ENCODE measurements at places on chromosomes 1 and 21. TPM values are rescaled to one million over a fixed set of nuclear protein-coding genes. Genes with fewer than 3 reads are reported as not detected.

DNA sequence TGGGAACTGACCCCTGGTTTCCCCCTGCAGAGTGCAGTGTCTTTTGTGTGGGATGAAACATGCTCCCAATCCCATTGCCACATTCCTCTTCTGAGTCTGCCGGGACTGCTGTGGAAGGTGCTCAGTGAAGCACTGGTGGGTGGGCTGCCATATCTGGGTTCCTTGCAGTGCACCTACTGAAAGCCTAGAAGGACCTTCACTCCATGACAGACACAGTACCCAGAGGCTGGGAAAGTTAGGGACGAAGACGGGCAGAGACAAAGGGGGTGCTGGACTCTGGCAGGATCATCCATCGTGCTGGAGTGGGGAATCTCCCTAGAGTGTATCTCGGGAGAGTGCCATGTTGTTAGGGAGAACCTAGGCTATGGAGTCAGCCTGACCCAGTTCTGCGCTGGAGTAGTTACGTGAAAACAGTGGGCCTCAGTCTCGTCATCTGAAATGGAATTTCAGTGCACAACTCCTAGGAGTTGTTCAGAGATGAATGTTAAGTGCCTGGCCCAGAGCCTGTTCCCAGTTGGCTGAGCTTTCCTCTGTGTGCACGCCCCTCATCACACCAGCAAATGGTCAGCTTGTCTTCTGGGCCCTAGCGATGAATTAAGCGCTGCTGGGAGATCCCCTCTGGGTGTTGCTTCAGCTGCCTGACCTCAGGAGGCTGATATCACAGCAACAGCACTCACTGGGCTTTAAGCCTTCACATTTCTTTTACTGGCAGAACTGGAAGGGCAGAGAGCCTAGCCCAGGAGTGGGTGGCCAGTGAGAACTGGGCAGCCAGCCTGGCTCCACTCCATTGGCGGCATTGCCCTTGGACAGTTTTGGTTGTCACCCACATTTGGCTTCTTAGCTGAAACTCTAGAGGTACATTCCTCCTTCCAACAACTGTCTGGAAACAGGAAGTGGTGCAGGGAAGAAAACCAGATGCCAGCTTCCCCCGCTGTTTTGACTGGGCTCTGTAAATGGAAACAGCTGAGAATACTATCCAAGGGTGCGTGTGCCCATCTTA, 479.8 kb upstream of the VAMP3 start:
- no peaks in the 10 kb centered on the region for H3K4me1 ChIP-seq
- no peaks in the 10 kb centered on the region for H3K36me3 ChIP-seq
- no peak for DNase-seq
- no peak overlapping the region for H3K27ac ChIP-seq
- H3K4me3 ChIP-seq, result no peak overlapping the region
- H3K27me3 ChIP-seq, result peaks cover 4% of the 10 kb centered on the region

- H3K36me3 ChIP-seq, result no peaks in the 10 kb centered on the region
- H3K4me1 ChIP-seq, result no peaks in the 10 kb centered on the region
- no peak overlapping the region for H3K4me3 ChIP-seq
- no peak overlapping the region for H3K27ac ChIP-seq
- H3K27me3 ChIP-seq, result peaks cover 8% of the 10 kb centered on the region
Observed at GRCh38 chr1:157274698-157275534, 136.7 kb upstream of the ETV3 start.

The LRRC38 gene
- not detected for total RNA-seq

The ATP1A4 gene
- total RNA-seq, result not detected

The AIRE gene
- total RNA-seq, result not detected

The TSTD1 gene
- 70.2 TPM for total RNA-seq

- H3K4me3 ChIP-seq, result no peak overlapping the region
- DNase-seq, result peak; percentile 13
- H3K27ac ChIP-seq, result no peak overlapping the region
- peaks cover 3% of the 10 kb centered on the region for H3K4me1 ChIP-seq
Observed at GRCh38 chr1:175471039-175471800, 272.2 kb downstream of the TNR start.

DNA sequence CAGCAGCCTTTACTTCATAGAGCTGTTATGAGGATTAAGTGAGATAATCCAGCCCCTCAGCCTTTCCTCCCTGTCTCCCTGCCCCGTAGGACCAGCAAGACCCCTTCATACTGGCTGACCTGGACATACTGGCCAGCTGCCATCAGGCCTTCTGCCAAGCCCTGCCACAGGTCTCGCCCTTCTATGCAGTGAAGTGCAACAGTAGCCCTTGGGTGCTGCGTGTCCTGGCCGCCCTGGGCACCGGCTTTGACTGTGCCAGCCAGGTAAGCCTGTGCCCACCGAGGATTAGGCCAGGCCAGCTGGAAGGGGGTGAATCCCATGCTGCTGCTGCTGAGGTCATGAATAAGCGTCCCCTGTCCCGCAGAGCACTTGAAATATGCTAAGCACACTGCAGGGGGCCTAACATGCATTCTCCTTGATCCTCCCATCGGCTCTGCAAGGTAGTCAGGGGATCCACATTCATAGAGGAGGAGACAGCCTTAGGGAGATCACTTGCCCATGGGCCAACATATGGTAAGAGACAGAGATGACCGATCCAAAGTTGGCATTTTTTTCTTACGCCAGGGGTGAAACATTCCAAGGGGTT, 73.3 kb upstream of the TINAGL1 start:
- no peak for DNase-seq
- no peaks in the 10 kb centered on the region for H3K36me3 ChIP-seq
- no peak overlapping the region for H3K4me3 ChIP-seq
- peaks cover 12% of the 10 kb centered on the region for H3K4me1 ChIP-seq
- H3K27me3 ChIP-seq, result peaks cover 7% of the 10 kb centered on the region

DNA sequence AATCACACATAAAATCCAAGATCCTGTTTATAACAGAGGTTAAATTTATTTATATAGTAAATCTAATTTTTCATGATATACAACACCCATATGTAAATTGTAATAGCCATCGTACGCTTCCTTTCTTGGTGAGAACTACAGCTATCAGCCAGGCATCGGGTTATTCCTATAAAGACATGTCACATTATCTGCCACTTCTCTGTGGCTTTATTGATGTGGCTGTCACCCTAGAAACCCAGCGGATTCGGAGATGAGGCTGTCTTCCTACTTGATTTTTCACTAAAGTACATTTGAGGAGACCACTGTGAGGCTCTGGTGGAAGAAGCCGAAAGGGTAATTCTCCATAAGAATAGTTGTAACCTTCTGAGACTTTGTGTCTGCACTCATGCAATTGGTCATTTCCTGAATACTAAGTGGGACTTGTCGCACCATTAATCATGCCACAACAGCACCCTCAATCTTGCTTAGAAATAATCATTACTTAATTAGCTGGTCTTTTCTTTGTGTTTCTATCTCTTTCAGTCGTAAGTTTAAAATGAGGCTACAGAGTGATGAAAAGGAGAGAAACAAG, 106.0 kb downstream of the NTNG1 start:
- no peaks in the 10 kb centered on the region for H3K4me1 ChIP-seq
- no peak overlapping the region for H3K4me3 ChIP-seq
- H3K36me3 ChIP-seq, result no peaks in the 10 kb centered on the region
- H3K27ac ChIP-seq, result no peak overlapping the region
- no peak for DNase-seq

DNA sequence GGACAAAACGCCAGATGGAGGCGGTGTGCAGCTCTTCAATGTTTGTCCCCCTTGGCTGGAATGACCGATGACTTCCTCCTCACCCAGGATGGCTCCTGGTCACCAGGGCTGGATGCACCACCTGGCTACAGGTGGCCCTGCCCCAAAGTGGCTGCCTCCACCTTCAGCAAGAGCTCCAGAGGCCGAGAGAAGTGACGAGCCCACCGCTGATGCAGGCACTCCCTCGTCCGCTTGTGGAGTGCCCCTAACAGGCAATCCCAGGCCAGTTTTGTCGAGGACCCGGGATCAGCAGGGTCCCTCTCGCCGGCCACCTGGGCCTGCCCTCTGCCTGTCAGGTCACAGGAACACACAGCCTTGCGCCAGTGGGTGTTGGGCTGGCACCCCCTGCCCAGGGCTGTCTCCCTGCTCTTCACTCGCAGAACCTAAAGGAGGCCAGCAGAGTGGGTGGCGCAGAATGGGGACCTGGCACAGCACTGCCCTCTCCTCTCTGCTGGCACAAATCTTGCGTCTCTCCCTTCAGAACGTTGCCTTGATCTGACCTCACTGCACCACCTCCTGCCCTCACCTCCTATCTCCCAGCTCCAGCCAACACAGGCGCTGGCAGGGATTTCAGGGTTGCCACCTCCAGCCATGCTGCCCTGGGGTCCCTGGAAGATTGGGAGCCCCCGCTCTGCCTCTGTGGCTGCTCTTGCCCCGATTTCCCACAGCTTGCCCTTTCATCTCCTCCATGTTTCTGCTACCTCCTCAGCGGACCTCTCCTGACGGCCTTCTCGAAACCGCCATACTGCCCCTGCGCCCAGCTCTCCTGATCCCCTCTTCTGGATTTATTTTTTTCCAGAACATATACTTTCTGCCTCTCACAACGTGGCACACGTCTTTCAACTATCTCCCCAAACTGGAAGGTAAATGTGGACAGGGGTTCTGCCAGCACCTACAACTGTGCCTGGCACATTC, 38.6 kb downstream of the SLC45A1 start:
- H3K4me3 ChIP-seq, result no peak overlapping the region
- H3K4me1 ChIP-seq, result no peaks in the 10 kb centered on the region
- no peaks in the 10 kb centered on the region for H3K27me3 ChIP-seq
- peaks cover 20% of the 10 kb centered on the region for H3K36me3 ChIP-seq
- DNase-seq, result no peak
- H3K27ac ChIP-seq, result no peak overlapping the region

The TNFRSF25 gene
- 90.0 TPM for total RNA-seq

- H3K4me1 ChIP-seq, result no peaks in the 10 kb centered on the region
- H3K4me3 ChIP-seq, result no peak overlapping the region
- no peak for DNase-seq
- H3K36me3 ChIP-seq, result no peaks in the 10 kb centered on the region
- no peak overlapping the region for H3K27ac ChIP-seq
- H3K27me3 ChIP-seq, result no peaks in the 10 kb centered on the region
Observed at GRCh38 chr21:46211786-46212720, 16.5 kb downstream of the LSS start.

The RAB42 gene
- not detected for total RNA-seq

DNA sequence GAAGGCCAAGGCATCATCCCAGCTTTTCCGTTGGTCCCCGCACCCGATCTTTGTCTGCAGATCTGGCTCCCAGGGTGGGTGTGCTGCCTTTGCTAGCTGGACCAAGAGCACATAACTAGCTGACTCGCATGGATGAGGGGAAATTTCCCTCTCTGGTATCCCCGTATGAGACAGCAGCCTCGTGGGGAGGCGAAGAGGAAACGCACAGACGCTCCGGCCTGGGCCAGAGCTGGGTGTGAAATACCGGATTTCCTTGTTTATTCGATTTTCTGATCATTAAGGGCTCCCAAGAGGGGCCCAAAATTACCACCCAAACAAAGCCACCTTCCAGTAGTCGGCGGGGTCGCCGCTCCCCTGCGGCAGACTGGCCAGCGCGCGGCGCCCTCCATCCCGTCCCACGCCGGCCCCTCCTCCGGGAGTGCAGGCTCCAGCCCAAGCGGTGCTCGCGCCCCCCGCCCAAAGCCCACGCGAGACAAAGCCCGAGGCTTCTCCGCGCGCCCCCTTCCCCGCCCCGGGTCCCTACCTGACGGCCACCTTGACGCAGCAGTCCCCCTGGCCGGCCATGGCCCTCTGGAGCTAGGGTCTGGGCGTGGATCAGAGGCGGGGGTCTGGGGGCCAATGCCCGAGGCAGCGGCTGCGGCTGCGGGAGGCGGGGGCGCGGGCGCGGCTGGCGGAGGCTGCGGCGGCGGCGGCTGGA, 546 bp downstream of the KIF21B start:
- DNase-seq, result peak; percentile 68
- H3K4me1 ChIP-seq, result peaks cover 83% of the 10 kb centered on the region
- H3K27ac ChIP-seq, result peak overlapping the region; percentile 99
- peak overlapping the region; percentile 98 for H3K4me3 ChIP-seq
- H3K27me3 ChIP-seq, result no peaks in the 10 kb centered on the region

DNA sequence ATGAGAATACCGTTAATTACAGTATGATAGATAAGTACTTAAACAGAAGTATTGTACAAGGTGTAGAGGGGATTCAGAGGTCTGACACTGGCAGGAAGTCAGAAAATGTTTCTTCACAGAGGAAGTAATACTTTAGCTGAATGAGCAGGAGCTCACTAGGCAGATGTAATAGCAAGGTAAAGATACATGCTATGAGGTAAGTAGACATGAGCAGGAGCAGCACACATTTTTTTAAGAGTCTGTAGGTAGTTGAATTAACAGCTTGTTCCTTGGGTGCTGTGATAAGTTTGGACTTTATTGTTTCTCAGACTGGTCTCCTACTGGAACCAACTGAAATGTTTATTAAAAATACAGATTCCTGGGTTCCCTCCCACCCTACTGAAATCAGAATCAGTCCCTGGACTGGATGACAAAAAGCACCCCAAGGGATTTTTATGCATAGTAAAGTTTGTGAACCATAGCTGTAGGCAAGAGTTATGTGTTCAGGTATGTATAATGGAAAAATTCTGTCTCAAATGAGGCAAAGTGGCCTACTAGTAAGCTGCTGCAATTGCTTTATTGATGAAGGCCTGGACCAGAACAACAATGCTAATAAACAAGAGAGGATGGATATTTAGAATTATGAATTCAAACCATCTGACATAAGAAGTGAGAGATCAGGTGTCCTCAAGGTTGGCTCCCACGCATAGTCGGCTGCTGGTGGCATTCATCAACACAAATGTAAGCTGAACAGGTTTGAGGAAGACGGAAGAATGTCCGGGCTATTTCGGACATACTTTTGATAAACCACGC, 902 bp downstream of the AP4B1 start:
- peak overlapping the region; percentile 94 for H3K4me3 ChIP-seq
- H3K27me3 ChIP-seq, result no peaks in the 10 kb centered on the region
- peaks cover 46% of the 10 kb centered on the region for H3K4me1 ChIP-seq
- H3K36me3 ChIP-seq, result peaks cover 36% of the 10 kb centered on the region
- DNase-seq, result peak; percentile 31
- H3K27ac ChIP-seq, result peak overlapping the region; percentile 96

The FAM163A gene
- total RNA-seq, result not detected

GRCh38 chr1:199161319-199161680, 522.5 kb downstream of the PTPRC start:
- no peaks in the 10 kb centered on the region for H3K36me3 ChIP-seq
- no peaks in the 10 kb centered on the region for H3K27me3 ChIP-seq
- peaks cover 23% of the 10 kb centered on the region for H3K4me1 ChIP-seq
- H3K4me3 ChIP-seq, result no peak overlapping the region

DNA sequence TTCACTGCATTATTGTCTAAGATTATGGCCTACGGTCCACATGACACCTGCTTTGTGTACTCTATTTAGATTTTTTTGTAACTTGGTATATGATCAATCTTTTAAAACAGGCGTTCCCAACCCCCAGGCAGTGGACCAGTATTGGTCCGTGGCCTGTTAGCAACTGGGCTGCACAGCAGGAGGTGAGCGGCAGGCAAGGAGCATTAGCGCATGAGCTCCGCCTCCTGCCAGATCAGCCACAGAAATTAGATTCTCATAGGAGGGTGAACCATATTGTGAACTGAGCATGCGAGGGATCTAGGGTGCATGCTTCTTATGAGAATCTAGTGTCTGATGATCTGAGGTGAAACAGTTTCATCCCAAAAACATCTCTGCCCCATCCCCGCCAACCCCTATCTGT, 228.4 kb upstream of the NR5A2 start:
- H3K27me3 ChIP-seq, result peaks cover 6% of the 10 kb centered on the region
- no peak for DNase-seq
- H3K27ac ChIP-seq, result no peak overlapping the region
